ENCODE measurements at places on chromosomes 6 and 20.
A peak's percentile ranks its signal among the peaks of the same experiment; 100 is the strongest.

- DNase-seq: no peak
Observed at GRCh38 chr20:46991880-46992639, 97.4 kb downstream of the EYA2 start.

GRCh38 chr6:72894091-72894490 lies 272.2 kb downstream of the KCNQ5 start:
- no peak for DNase-seq

DNA sequence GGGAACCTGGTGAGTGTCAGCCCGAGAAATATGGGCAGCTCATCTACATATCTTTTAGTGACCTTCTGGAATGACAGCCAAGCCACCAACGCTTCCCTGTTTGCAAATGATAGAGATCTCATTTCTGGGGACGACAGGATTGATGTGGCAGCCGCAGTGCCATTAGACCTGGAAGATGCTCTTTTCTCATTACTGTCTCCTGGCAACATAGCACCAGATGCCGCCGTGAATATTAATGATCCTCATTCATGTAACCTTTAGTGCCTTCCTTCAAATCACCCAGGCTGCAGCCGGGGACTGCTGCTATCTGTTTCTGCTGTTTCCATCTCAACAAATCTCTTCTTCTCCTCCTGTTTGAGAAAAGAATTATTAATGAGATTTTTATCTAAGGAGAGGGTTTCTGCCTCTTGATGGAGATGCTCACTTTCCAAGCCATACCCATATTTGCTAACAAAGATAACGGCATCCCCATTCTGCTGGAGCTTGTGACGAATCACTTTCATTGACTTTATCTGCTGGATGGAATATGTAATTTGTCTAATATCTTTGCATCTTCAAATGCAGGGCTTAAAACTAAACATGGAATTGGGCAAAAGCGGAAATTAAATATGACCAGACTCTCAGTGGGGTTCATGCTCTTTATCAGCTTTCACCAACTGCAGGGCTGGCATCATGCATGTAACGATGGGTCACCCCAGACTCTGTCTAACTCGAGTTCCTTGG lies 74.8 kb upstream of the KIF16B start:
- no peak for DNase-seq

DNA sequence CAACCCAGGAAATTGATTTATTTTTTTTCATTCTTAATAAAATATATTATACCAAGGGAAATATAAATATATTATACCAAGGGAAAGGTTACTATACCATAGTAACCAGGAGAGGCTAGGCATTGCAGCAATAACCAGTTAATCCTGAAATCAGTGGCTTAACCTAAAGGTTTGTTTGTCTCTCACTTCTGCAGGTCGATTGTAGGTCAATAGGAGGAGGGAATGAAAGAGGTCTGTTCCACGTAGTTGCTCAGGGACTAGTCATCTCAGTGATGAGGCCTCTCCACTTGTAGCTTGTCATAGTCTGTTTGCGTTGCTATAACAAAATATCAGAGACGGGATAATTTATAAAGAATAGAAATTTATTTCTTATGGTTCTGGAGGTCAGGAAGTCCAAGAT lies 168.0 kb downstream of the GJA1 start:
- DNase-seq: no peak

- no peak for DNase-seq
Observed at GRCh38 chr6:5423251-5423650, 161.9 kb downstream of the FARS2 start.

DNA sequence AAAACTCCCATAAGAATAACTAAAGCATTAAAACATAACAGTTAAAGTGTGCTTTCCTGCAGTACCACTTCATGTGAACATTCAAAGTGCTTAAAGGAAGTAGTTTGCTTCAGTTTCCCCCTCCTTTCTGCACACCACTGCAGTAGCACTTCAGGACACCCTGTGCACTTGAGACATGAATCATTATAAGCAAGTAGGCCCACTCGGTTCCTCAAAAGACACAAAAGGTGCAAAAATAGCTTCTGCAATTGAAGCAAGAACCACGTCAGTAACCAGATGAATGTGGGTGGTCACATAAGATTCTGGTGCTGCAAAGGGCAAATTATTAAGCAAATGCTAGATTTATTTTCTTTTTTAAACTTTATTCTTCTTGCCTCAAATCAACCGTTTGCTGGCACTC lies 160.6 kb downstream of the HIVEP2 start:
- no peak for DNase-seq

GRCh38 chr20:63378626-63379025 lies 17.5 kb upstream of the CHRNA4 start:
- DNase-seq: no peak

- DNase-seq: peak; percentile 70
Observed at GRCh38 chr6:14066782-14067406, 50.7 kb upstream of the CD83 start.

DNA sequence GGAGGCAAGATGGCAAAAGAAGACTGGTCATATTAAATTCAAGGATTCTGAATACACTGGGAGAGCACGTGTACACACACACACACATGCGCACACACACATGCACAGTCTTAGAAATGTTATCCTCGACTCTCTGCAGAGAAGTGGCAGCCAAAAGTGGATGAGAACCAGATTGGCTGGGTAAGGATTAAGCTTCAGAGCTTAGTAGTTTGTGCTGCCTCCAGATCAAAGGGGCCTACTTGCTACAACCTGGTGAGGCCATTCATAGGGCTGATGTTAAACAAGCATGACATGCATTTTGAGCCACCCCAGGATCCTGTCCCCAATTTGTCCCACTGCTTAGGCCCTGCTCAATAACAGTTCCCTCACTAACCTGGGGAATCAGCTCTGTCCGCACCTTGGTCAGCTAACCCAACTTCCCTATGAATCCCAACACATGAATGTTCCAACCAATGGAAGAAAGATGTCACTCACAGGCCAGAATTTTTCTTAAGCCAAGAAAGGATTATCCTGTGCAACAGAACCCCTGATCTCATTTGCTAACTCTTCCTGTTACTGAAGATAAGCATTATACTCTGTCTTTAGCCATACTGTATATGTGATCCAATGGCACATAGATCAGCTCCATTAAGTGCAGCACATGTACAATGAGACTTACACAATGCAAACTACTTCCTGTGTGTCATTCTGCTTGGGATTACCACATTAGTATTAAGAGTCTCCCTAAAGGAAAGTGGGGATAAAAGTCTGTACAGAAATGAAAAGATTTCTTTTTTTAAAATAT lies 31.0 kb downstream of the TOMM6 start:
- no peak for DNase-seq

DNA sequence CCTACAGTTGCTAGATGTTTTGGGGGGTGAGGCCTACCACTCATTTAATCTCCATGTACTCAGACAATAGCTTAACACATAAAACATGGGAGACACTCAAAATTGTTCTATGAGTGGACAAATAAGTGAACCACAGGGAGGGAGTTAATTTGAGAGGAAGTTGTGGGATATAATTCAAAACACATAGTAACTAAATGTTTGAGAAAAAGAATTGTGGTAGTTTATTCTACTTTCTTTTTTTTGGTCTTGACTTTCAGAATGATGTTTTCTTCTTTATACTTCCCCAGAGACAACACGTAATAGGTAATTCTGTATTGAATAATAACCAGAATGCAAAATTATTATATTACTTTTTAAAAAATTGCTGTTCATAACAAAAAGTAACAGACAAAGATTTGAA lies 453.8 kb downstream of the RFPL4B start:
- DNase-seq: no peak

- no peak for DNase-seq
Observed at GRCh38 chr20:2911200-2911599, 37.9 kb downstream of the PTPRA start.

DNA sequence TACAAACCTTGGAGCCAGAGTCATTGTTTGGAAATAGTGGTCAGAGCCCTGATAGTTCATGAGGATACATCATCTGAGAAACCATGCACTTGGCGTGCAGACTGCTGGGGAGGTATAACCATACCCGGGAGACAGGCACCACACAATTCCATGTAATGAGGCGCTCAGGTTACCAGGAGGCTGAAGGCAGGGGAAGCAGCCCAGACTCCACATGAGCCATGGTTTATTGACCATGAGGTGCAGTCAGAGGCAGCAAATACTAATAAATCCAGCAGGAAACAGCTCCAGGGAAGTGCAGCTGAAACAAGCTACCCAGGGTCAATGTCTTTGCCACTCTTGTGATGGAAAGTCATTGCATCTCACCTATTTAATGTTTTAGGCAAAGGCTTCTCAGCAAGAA lies 156.0 kb downstream of the TBC1D7 start:
- DNase-seq: no peak

- DNase-seq: peak; percentile 49
Observed at GRCh38 chr6:35668744-35669450, 19.8 kb downstream of the FKBP5 start.

- peak; percentile 26 for DNase-seq
Observed at GRCh38 chr20:22339091-22339881, 245.1 kb downstream of the FOXA2 start.

GRCh38 chr6:11288065-11288464 lies 55.6 kb upstream of the NEDD9 start:
- no peak for DNase-seq

DNA sequence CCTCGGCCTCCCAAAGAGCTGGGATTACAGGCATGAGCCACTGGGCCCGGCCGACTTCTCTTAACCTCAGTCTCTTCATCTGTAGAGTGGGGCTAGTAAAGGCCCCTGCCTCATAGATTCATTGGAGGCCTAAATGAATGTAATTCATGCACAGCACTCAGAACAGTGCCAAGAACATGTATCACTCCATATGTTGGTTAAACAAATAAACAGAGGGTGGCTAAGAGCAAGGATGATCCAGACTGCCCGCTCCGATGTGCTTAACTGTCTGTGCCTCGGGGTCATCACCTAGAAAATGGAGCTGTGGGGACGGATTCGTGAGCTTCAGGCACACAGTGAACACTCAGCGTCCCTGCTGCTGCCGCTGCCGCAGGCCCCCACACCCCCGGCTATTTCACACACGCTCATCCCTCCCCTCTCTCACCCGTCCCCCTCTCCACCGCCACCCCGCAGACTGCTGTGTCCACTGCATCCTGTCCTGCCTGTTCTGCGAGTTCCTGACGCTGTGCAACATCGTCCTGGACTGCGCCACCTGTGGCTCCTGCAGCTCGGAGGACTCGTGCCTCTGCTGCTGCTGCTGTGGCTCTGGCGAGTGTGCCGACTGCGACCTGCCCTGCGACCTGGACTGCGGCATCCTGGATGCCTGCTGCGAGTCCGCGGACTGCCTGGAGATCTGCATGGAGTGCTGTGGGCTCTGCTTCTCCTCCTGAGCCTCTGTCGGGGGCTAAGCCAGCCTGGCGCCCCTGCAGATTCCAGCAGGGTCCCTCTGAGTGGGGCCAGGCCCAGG lies 14.8 kb downstream of the MDFI start:
- DNase-seq: no peak

DNA sequence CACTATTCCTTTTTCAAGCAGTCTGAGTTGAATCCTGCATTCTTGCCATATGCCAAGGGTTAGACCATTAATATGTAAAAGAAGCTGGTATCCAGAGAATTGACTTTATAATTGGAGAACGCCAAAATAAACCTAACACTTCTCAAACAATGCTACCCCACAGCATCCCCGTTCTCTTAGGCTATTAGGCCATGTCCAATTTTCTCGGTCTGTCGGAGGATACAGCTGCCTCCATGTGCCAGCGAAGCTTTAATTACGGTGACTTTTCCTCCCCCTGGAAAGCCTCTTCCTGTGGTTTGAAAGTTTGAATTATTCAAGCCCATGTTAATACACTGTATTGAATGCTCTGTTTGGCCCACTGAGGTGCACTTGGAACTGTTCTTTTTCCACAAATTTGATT lies 60.5 kb downstream of the HS3ST5 start:
- no peak for DNase-seq

- DNase-seq: no peak
Observed at GRCh38 chr20:44181611-44182010, 5.4 kb downstream of the JPH2 start.

GRCh38 chr6:4010689-4011090 lies 68.2 kb downstream of the FAM217A start:
- DNase-seq: no peak

DNA sequence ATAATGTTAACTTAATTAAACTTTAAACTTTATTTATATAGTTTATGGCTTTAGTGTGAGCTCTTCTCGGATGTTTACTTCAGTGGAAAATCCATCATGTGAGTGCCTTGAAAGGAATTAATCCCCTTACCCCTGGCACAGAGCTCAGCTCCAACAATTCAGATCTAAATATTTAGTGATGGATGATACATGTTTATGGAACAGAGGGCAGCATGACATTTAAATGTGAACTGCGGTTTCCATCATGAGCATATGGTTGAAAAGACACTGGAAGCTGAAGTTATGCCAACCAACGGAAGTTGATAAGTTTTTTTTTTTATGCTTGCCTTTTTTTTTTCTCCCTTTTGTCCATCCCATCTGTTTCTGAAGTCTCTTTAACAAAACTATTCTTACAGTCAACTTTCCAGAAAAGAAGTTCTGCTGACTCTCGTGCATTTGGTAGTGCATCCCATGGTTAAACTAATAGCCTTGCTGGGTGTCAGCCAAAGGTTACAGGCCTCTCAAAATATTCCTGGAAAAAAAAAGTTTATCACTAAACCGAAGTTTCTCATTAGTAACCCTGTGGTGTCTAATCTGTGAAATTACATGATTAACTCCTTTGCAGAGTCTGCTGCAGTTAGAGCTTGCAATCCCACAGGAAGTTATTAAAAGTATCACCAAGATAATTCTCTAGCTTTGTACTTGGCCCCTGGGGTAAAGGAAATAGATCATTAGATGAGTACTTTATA lies 243.9 kb upstream of the TCF21 start:
- peak; percentile 83 for DNase-seq

- DNase-seq: no peak
Observed at GRCh38 chr20:25013478-25014380, 21.2 kb upstream of the APMAP start.

GRCh38 chr20:53828682-53829254 lies 235.1 kb upstream of the ZNF217 start:
- peak; percentile 88 for DNase-seq

- peak; percentile 55 for DNase-seq
Observed at GRCh38 chr20:47360297-47361056, 4.0 kb upstream of the ZMYND8 start.

All from foreskin melanocyte (primary cell).